Glutamatergic neuron (in vitro differentiated cells): ENCODE measurements at places on chromosomes 13 and 19. TPM values are rescaled to one million over a fixed set of nuclear protein-coding genes. Genes with fewer than 3 reads are reported as not detected.

TMEM161A gene
- 16.2 TPM for total RNA-seq

ZNF527 gene
- total RNA-seq: 11.6 TPM

FARP1 gene
- 233 TPM for total RNA-seq

KISS1R gene
- total RNA-seq: not detected

MAMSTR gene
- 2.7 TPM for total RNA-seq

ECSIT gene
- 43.2 TPM for total RNA-seq

ZNF563 gene
- total RNA-seq: 3.8 TPM

RABAC1 gene
- 139 TPM for total RNA-seq

C19orf67 gene
- total RNA-seq: 0.71 TPM

KLK3 gene
- not detected for total RNA-seq

EHD2 gene
- total RNA-seq: 7.6 TPM

KLK14 gene
- total RNA-seq: 1.5 TPM

LILRB1 gene
- 0.22 TPM for total RNA-seq

ZNF329 gene
- 14.1 TPM for total RNA-seq

RNF17 gene
- not detected for total RNA-seq

KIR3DL2 gene
- total RNA-seq: not detected

SYDE1 gene
- total RNA-seq: 0.71 TPM

BEST2 gene
- total RNA-seq: not detected

EEF2 gene
- 2,255 TPM for total RNA-seq

FUT1 gene
- 4.4 TPM for total RNA-seq

IL11 gene
- total RNA-seq: 18.1 TPM

STK11 gene
- 48.2 TPM for total RNA-seq

NEK3 gene
- total RNA-seq: 54.8 TPM

KIR2DL1 gene
- not detected for total RNA-seq

CEBPA gene
- total RNA-seq: 0.66 TPM

ZNF709 gene
- total RNA-seq: 8.7 TPM

HRC gene
- total RNA-seq: 26.6 TPM

NKPD1 gene
- total RNA-seq: 1.2 TPM

CFD gene
- total RNA-seq: not detected

PLIN5 gene
- total RNA-seq: 0.54 TPM

NXNL1 gene
- total RNA-seq: not detected

SBK2 gene
- 0.42 TPM for total RNA-seq

HIPK4 gene
- not detected for total RNA-seq

FFAR2 gene
- total RNA-seq: not detected

KLHL1 gene
- total RNA-seq: not detected

FGF9 gene
- total RNA-seq: 19.5 TPM

KL gene
- total RNA-seq: not detected

PROZ gene
- total RNA-seq: not detected

KCTD12 gene
- 11.3 TPM for total RNA-seq

SPACA6 gene
- 27.2 TPM for total RNA-seq

KCTD4 gene
- not detected for total RNA-seq

CAMSAP3 gene
- total RNA-seq: 47.6 TPM

LGI4 gene
- total RNA-seq: 14.4 TPM

IZUMO2 gene
- total RNA-seq: not detected

MCF2L gene
- total RNA-seq: 83.0 TPM

KMT5C gene
- 105 TPM for total RNA-seq

CACTIN gene
- total RNA-seq: 29.7 TPM

SRRM5 gene
- total RNA-seq: 0.51 TPM

ENOX1 gene
- 8.7 TPM for total RNA-seq

ZNF234 gene
- total RNA-seq: 19.2 TPM

PNPLA6 gene
- 82.0 TPM for total RNA-seq

NCAN gene
- 186 TPM for total RNA-seq

ZNF429 gene
- total RNA-seq: 29.8 TPM

AMER2 gene
- 1.5 TPM for total RNA-seq

RFPL4AL1 gene
- total RNA-seq: 0.96 TPM

ICAM5 gene
- 3.6 TPM for total RNA-seq
